ENCODE measurements at places on chromosomes 7 and 10.

GRCh38 chr10:112226439-112227248 lies 43.1 kb upstream of the GPAM start:
- no peak for DNase-seq

GRCh38 chr10:95457319-95457886 lies 103.8 kb downstream of the SORBS1 start:
- no peak for DNase-seq

- DNase-seq = no peak
Measured at GRCh38 chr7:1842321-1843221, 172.5 kb downstream of the ELFN1 start.

DNA sequence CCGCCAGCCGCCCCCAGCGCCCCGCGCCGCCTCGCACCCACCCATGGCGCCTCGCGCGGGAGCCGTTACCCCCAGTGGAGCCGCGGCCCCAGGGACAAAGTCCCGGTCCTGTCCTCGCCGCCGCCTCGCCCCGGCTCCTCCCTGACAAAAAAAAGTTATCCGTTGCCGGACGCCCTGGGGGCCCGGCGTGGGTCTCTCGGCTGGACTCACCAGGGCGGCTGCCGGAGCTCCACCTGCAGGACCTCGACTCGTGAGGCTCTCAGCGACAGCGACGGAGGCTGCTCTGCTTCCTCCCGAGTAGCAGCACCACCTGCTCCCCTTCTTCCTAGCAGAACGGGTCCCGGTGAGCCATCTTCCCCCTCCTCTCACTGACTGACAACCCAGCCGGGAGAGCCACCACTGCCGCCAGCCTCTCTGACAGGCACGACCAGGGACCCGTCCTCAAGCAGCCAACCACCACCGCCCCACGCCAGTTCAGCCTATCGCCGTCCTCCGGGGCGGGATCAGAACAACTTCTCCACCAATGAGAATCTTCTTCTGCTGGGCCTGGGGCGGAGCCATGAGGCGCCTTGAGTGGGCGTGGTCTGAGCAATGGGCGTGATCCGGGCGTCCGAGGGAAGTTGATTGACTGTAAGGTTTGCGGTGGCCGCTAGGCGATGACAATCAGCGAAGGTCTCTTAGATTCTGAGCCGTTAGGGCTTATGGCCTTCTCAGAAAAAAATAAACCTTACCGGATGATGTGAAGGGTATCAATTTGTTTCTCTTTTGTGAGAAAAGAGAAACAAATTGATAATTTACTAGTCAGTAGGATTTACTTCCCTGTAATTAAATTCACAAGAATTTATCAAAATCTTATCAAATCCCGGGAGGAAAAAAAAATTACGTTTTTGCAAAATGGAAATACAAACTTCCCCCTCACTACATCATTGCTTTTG lies at the start of gene HYCC1:
Gene HYCC1, minus strand, starts transcription at position 416 of the 935 bp plus-strand sequence. CDS start 23,019 bp downstream, outside the sequence.
- DNase-seq = peak; percentile 98

DNA sequence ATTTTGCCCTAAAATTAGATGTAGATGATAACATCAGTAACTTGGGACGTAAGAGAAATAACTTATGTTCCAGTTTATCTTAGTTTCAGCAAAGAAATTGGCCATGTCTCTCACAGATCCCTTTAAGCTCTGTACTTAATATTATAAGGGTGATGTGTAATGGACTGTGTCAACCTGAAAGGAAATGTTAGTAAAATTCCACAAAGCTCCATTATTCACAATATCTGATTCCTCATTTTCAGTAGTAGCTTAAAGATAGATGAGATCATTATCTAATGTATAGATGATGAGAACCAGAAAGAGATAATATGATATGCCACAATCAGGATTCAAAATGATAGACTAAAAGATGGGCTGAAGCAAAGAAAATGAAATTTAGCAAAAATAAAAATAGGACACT lies 316.8 kb upstream of the CHRM2 start:
- DNase-seq = no peak

GRCh38 chr10:34506786-34507185 lies 308.3 kb downstream of the PARD3 start:
- no peak for DNase-seq

GRCh38 chr10:62850646-62851045 lies 34.5 kb upstream of the EGR2 start:
- no peak for DNase-seq

- DNase-seq = no peak
Measured at GRCh38 chr7:28478656-28479055, 66.3 kb downstream of the CREB5 start.

DNA sequence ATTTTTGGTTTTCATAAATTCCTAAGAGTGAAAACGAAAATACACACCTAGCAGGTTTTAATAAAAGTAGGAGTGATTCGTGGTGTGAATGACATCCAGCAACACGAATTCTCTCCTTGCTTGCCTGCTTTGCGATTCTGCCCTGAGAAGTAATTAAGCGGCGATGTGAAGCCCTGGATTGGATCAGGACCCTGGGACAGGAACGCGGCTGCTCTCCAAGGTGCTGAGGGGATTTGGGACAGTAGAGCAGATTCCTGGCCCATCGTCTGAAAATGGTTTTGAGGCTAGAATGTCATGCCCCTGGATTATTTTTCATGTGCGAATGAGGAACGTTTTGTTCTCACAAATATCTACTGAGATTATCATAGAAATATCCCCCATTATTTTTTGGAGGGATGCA lies 7.8 kb downstream of the NPS start:
- DNase-seq = no peak

GRCh38 chr7:36961693-36962092 lies 237.4 kb upstream of the AOAH start:
- no peak for DNase-seq

DNA sequence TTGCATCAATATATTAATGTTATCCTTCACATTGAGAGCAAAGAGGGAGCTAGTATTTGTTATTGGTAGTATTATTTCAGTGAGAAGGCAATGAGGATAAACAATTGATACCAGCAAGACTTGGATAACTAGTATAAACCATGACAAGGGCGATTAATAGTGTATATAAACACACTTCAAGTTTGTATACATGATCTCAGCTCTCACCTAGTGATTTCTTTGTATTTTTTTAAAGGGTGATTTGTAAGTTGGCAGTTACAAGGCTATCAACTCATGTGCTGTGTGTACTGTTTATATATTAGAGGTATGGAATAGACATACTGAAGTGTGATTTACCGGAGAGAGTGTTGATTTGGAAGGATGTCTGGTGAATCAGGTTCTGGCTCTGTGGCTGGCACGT lies 88.0 kb downstream of the SNX10 start:
- no peak for DNase-seq

DNA sequence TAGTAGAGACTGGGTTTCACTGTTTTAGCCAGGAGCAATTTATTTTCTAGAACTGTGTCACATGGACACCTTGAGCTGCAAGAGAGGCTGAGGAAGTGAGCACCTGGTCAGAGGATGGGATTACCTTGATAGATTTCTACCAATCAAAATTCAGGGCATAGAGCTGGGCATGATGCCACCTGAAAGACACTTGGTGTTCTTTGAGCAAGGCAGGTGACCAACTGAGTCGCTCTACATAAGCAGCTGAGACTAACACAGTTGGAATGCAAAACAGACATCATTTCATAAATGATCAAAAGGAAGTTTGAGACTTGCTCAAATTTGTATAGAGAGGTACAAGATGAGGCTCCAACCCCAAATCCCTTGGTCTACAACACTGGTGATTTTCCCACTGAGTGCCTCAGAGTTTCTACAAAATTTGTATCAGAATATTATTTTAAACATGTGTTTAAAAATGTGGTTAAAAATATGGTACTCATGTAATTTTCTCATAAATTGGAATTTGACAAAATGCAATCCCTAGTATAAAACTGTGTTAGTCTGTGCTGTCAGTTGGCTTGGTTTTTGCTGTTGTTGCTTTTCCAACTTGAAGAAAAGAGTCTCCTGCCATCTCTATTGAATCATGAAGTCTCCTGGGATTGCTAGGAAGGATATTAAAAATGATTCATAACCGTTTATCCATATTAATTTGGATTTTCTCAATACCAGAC lies 156.4 kb upstream of the MDFIC start:
- DNase-seq = no peak

DNA sequence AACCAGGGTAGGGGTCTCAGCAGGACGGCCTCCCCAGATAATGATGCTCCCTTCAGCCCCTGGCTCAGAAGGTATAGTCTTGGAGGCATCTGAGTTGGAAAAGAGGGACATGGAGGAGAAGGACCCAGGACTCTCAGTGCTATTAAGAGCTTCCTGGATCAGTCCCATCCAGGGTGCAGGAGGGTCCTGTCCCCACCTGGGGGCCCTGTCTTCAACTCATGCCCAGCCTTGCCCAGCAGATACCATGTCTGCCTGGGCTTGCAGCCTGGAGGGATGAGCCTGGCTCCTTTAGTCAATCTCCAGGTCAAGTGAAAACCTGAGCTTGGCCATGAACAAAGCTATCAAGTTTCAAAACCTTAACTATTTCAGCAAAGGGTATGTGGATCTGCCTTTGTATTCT lies 67.6 kb downstream of the PRTFDC1 start:
- DNase-seq = no peak

GRCh38 chr7:146943483-146943882 lies 826.9 kb downstream of the CNTNAP2 start:
- DNase-seq = no peak

DNA sequence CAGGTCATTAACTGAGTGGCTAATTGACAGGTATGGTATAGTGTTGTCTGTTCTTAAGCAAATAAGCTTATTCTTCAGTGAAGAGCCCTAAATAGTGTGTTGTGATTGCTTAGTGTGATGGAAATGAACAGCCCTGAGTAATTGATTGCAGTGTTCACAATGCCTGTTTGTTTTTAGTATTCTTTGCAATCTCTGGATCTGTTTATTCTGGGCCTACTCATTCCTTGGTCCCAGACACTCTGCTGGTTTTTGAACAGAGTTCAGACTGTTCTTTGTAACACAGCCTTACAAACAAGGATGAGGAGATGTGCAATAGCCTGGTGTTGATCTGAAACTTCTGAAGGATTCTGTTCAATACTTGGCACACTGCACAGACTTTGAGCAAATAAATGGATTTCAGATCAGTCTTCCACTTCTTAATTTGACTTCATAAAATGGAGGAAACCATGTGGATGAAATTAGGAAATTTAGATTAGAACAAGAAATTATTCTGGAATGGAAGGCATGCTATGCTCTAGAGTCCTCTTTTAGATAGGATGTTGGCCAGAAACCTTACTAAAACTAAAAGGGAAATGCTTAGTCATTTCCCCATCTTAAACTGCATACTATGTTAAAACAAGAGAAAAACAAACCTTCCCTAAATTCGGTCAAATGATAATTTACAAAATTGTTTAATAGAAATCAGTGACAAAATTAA lies 444.2 kb upstream of the SEMA3D start:
- DNase-seq = no peak
